ENCODE measurements at places on chromosomes 2 and 18.

DNA sequence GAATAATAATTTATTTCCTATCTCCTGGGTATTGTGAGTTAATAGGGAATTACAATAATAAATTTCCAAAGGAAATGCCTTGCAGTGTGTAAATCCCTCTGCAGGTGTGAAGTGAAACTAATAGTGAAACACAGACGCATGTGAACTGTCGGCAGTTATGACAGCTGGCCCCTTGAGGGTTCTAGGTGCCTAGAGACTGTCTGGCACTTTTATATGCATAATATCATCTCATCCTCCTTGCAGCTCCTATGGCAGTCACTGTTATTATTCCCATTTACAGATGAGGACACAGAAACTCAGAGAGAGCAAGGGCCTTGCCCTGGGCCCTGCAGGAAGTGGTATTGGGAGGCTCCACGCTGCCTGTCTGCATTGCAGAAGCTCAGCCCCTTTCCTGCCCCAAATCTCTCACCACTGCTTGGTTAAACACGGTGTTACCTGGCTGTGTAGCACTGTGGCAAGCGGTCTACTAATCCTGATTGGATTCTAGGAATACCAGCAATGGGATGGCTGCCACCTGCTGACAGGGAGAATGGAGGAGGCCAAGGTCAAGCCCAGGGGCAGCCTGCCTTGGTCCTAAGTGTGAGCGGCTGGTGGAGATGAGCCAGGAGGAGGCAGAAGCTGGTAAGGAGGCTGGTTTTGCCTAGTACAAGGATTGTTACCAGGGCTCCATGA lies 32.8 kb upstream of the ACKR3 start:
- DNase-seq, result peak; percentile 80

GRCh38 chr2:3631161-3631850 lies 26.7 kb upstream of the ALLC start:
- no peak for DNase-seq

DNA sequence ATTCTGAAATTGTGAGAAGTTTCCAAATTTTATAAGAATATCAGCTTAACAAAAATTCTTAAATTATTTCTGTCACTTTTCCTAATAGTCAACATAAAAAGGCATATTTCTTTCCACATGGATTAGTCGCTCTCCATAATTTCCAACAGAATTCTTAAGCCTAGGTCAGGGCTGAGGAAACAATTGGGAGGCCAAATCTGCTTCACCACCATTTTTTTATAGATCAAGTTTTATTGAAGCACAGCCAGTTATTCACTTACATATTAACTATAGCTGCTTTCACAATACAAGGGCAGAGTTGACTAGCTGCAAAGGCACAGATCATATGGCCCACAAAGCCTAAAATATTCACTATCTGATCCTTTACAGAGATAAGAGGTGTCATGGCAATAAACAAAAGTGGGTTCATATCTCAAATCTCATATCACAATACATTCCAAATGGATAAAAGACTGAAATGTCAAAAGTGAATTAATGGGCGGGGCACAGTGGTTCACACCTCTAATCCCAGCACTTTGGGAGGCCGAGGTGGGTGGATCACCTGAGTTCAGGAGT lies 18.7 kb downstream of the MEMO1 start:
- DNase-seq, result no peak

DNA sequence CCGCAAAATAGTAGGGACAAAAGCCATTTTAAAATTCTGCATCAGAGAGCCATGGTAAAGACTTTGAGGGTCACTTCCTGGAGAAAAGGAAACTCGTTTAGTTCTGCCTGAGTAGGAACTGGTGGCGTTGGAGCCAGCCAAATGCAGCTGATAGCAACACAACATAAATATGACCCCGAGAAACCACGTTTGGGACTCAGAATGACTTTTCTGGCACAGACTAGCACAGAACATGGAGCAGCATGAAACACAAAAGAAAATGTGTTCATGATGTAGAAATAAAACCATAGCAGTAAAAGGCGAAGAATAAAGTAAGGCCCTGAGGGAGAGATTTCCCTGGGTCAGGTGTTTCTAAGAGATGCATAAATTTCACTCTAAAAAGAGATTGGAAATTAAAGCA lies 149.2 kb upstream of the KLHL29 start:
- no peak for DNase-seq

DNA sequence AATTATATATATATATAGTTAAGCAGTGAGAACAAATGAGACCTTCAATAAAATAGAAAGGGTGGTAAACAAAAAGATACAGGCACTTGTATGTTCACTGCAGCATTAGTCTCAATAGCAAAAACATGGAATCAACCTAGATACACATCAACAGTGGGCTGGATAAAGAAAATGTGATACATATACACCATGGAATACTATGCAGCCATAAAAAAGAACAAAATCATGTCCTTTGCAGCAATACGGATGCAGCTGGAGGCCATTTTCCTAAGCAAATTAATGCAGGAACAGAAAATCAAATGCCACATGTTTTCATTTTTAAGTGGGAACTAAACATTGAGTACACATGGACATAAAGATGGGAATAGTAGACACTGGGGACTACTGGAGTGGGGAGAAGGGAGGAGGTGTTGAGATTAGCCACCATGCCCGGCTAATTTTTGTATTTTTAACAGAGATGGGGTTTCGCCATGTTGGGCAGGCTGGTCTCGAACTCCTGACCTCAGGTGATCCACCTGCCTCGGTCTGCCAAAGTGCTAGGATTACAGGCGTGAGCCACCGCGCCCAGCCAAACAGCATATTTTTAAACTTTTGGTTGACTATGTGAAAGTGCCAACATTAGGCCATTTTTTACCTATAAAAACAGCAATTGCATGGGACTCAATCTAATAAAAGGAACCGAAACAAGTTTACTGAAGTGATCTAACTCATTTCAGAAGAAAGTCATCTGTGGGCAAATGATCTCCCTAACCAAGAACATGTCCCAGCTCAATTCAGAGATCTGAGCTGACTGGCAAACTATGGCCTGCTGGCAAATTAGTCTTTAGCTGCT lies 23.7 kb downstream of the ICA1L start:
- no peak for DNase-seq

DNA sequence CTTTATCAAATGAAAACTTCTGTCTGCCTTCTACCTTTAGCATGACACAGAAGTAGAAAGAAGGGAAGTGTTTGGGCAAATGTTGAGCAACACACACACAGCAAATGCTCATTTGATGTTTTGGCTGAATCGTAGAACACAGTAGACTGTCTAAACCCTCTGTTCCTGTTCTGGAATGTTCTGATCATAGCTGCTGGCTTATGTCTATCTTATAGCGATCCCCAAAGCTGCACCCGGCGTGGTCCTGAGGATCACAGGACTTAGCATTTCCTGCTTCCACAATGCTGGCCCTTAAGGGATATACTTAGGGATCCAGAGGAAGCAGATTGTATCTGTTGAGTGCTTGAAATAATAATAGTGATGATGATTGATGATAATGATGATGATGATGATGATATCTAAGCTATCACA lies 15.2 kb downstream of the GNLY start:
- DNase-seq, result no peak

- peak; percentile 6 for DNase-seq
These were observed 131.0 kb upstream of the COPS8 start for GRCh38 chr2:236954641-236955040.

DNA sequence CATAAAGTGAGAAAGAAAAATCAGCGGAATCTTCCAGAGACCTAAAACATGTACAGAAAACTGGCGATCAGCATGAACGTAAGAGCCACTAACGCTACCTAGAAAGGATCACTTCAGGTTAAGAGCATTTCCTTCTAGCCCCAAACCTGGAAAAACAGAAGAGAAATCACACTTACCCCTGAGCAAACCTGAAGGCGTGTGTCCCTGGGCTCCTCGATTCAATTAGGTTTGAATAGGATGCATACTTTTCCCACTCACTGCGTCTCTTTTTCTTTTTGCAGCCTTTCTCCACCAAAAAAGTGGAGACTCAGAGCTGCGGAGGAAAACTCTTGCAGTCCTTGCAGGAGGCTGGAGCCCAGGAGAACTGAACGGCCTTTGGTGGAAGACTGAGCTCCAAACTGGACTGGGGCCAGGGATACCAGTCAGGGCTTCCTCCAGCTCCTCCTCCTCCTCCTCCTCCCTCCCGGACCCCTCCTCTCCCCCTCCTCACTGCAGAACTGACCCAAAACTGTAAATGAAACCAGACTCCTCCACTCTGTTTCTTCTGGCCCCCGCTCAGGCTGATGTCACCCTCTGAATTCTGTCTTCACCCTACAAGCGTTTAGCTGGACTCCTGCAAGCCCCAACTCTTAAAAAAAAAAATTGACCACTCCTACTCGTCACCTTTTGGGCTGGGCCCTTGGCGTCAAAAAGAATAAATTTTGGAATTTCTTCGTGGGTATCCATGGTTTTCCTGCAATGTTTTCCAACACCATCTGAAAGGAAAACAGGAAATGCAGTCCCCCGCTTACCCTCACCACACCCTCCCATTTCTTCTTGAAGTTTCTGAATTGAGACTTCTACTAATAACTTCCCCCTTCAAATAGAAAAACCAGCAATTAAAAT lies at the start of gene COL6A3:
Gene COL6A3 (minus strand): TSS at position 388 of the 885 bp plus-strand sequence. CDS start 17,347 bp downstream, outside the sequence.
- no peak for DNase-seq

DNA sequence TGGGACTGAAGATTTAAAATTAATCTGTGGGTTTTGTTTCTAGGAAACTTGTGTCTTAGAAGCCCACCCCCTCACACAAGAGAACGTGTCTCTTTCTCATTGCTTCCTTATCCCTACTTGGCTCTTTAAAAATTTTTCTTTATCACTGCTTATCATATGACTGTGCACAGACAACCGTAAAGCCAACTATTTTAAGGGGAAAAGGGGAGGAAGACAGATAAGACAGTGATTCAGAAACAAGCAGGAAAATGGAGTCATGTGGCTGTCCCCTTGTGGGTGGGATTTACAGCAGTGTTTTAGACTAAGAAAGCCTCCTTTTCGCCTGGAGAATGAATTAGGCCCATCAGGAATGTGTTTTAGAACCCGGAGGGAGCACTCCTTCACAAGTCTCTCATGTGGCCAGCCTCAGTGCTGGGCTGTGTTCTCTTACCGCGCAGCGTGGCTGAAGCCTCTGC lies 17.6 kb downstream of the PRKCE start:
- DNase-seq, result no peak

GRCh38 chr2:112973156-112973555 lies 4.7 kb upstream of the IL36G start:
- DNase-seq, result no peak

DNA sequence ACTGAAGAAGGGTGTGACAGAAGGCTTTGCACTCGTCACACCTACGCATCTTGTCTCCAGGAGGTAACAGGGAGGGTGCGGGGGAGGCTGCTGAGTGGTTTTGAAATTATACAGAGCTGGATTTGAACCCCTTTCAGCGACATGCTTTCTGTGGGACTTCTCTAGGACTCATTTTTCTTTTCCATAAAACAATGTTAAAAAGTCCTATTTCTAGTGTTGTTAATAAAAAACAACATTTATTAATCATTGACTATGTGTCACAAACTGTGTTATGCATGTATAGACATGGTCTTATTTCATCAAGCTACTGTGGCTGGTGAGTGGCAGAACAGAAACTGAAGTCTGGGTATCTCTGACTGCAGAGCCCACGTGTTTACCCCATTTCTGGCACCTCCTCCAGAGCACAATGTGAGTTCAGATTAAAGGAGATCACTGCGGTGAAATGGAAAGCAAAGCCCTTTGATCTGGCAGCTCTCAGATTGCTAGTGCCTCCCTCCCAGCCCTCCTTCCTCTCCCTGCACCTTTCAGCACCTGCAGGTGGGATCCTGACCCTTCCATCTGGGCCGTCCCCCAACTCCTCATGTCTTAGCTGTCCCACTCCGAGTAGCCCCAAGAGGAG lies 315.5 kb upstream of the MYT1L start:
- DNase-seq, result no peak

GRCh38 chr2:186641132-186641806 lies 51.4 kb downstream of the ITGAV start:
- no peak for DNase-seq

DNA sequence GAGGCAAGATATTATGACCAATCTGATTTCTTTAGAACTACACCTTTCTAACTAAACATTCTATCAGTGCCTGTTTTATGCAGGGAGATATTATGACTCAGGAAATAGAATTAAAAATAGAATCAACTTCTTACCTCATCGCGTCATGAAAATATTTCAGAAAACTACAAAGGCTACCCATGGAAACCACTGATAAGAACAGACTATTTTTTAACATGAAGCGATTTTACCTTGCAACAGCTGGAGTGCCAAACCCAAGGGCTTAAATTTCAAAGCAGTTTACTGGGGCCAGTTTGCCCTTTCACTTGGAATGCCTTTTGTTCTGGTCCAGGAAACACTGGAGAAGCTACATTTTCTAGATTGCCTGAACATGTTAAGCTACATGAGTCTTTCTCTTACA lies 304.8 kb upstream of the CCDC68 start:
- DNase-seq, result no peak

DNA sequence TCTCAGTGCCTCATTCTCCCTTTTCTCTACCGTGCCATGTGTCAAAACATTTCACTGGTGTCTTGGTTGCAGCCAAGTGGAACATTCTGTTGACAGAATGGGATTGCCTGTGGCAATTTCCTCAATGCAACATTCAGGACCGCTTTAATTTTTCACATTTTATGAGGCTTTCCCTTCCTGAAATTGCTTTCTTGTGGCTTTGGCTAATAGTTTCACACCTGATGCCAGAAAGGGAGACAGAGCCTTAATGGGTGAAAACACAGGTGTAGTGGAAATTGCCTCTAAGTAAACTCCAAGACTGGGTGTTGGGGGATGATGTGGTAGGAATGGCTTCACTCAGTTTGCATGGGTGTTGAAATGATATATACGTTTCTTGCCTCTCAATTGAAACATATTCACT lies 278.3 kb downstream of the TSN start:
- no peak for DNase-seq

GRCh38 chr2:136055929-136056688 lies 61.8 kb downstream of the CXCR4 start:
- no peak for DNase-seq

Measured in endodermal cell (in vitro differentiated cells).